ENCODE measurements at places on chromosomes 13 and 19. TPM values are rescaled to one million over a fixed set of nuclear protein-coding genes. Genes with fewer than 3 reads are reported as not detected.

DNA sequence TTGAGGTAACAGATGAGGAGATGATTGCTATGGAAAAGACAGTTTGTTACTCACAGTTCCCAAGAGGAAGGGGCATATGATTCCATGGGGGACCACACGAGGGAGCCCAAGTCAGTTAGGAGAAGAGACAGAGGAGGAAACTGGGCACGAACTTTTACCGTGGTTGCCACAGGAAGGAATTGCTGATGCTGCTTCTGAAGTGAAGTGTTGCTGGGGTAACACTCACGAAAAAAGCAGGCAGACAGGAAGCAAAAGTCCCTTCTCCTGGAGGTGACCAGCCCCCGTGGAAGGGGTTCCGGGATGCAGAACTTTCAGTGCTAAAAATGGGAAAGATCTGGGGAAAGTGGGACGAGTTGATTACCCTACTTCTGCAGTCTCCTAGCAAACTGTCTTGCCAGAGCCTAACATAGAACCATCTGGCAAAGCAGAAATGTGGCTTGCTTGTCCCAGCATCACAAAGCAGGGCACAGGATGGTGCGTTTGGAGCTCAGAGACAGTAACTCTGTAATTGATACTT is 35.4 kb upstream of the MAP3K10 start:
- DNase-seq: no peak

MEF2B gene
- total RNA-seq: 3.0 TPM

DNA sequence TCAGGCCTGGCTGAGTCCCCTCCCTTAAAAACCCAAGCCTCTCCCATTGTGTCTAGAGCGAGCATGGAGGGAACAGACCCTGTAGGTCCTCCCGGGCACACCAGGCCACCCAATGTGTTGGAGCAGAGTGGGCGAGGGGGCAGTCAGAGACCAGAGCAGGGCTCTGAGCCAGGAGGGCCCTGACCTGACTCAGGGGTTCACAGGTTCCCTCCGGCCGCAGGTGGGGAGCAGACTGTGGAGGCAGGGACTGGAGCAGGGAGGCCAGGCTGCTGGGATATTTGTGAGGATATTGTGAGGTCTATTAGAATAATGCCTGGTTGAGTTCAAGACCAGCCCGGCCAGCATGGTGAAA is 1.6 kb upstream of the TYROBP start:
- DNase-seq: no peak

GPC6 gene
- total RNA-seq: 11.3 TPM

DNA sequence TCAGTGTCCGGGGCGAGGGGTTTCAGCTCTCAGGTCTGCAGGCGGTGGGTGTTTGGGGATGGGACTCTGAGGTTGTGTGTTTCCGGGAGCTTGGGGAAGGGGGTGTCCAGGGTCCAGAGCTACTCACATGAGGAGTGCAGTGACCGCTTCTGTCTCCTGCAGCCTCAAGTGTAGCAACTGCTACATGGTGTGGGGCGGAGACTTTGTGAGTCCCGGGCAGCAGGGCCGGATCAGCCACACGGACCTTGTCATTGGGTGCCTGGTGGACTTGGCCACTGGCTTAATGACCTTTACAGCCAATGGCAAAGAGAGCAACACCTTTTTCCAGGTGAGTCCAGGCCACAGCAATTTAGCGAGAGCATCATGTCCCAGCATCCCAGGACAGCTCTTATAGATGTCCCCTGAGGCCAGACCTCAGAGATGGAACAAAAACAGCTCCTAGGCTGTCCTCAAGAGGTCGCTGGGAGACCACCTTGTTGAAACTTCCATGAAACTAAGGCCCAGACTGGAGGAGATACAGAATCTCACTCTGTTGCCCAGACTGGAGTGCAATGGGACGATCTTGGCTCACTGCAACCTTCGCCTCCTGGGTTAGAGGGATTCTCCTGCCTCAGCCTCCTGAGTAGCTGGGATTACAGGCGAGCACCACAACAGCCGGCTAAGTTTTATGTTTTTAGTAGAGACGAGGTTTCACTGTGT is 44.9 kb downstream of the RYR1 start:
- no peak for DNase-seq

- no peak for DNase-seq
These were observed 12.1 kb downstream of the MIR17HG start for GRCh38 chr13:91359631-91360030.

EBI3 gene
- 5.4 TPM for total RNA-seq

FPR1 gene
- total RNA-seq: not detected

NCR1 gene
- total RNA-seq: 0.39 TPM

SYT3 gene
- total RNA-seq: 1.2 TPM

CBY2 gene
- total RNA-seq: not detected

GRCh38 chr19:53960886-53961285 is 1.9 kb upstream of the CACNG8 start:
- DNase-seq: no peak

All from mucosa of descending colon (tissue), 3 donors.